ENCODE measurements at places on chromosomes 4 and X. TPM values are rescaled to one million over a fixed set of nuclear protein-coding genes. Genes with fewer than 3 reads are reported as not detected.

DNA sequence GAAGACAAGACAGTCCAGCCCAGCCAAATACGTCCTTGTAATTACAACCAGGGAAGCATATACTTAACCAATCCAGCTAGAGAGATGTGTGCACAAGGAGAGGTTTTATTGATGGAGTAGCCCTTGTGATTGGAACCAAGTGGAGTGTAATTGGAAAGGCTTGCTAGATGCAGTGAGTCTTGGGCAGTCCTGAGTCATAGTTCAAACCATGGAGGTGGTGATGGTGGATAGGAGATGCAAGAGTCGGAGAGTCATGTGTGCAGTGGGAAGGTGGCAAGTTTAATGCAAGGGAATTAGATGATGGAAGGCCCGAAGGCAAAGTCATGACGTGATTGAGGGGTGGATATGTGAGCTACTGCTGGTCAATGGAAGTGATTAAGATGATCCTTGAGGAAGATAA is 63.7 kb downstream of the PHEX start:
- ATAC-seq: no peak

GRCh38 chr4:99483636-99484035 is 27.2 kb upstream of the C4orf17 start:
- ATAC-seq: no peak

DNA sequence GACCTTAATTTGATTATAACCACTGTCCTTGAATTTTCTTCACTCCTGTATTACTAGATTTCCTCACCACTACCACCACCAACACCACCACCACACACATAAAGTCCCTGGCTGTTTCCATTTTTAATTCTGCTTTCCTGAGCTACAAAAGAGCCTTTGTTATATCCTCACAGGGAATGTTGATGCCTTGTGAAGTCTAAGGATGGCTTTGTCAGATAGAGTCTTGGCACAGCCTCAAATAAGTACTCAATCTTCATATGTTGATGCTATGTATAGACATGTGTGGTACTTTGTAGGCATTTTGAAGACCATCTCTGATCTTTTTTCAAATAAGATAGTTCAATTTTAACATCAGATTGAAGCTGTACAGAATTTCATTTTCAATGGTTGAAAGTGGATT is 1016.7 kb upstream of the LCORL start:
- no peak for ATAC-seq

GRCh38 chr4:93802045-93802444 is 26.5 kb upstream of the ATOH1 start:
- no peak for ATAC-seq

DNA sequence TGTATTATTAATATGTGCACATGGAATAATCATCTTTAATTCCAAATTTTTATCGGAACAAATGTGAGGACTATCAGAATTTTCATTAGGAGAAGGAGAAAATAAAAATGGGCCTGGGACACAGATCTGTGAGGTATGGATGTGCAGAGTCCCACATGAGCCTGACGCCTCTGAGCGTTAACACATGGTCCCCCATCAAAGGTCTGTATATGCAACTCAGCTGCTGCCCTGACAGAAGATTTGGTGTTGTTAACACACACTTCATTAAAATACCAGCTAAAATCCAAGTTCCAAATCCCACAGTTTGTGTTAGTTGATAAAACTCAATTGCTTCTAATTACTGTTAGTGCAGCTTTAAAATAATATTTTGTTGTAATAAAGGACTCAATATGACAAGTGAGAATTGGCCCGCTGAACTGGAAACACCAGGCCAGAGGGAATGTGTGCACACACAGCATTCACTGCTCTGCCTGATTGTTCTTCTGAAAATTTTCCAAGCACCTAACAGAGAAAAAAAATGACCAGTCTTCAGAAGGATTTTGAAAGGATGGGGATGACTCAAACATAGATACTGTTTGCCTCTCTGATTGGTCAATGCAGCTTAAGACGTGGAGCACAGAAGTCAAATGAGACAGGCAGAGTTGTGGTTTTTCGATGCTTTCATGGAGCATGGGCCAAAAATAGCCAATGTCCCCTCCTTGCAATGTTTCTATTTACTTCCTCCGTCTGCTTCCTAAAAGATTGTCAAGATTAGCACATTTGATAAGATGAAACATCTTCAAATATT is 266.6 kb downstream of the NKX6-1 start:
- ATAC-seq: no peak

GRCh38 chr4:41819621-41820020 is 71.1 kb upstream of the PHOX2B start:
- no peak for ATAC-seq

DNA sequence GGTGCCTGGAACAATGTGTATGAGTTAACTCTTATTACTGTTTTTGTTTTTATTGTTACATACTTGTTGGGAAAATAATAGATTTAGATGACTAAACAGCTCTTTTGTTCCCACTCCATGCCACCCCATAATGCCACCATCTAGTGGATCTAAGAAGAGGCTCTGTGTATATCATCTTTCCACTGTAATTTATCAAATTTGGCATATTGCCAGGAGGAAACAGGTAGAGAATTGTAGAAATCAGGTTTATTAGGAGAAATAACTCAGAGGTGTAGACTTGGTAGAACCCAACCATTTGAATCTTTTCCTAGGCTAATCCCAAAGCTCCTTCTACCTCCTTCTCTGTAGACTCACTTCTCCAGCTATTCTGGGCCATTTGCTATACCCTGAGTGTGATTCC is 150.6 kb downstream of the GATB start:
- no peak for ATAC-seq

GRCh38 chrX:18792828-18793227 is 85.4 kb downstream of the PPEF1 start:
- ATAC-seq: no peak

DNA sequence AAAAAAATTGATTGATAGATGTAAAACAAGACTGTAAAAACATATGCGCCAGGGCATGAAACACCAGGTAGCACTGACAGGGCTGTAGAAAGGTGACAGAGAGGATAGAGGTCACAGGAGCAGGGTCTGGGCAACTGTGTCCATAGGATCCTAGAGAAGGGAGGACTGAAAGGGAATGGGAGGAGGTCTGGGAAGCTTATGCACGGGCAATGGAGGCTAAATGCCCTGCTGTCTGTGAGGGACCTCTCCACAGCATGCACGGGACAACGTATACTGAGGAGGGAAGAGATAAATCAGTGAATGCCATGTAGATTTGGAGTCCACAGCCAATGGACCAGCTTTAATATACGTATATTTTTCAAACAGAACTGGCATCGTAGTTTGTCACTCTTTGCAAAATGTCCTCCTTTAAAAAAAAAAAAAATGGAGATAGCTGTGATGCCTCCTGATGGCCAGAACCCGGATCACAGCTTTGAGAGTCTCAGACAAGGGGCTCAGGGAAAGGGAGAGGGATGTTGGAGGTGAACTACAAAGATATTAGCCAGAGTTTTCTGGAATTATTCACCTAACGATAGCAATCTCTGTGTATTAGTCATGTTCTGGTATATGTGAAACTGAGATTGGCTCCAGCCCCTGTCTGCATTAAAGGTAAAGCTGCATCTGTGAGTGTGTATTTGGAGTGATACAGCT is 16.0 kb downstream of the RAB40A start:
- ATAC-seq: no peak

GRCh38 chr4:54400802-54401201 is 171.7 kb downstream of the PDGFRA start:
- peak; percentile 43 for ATAC-seq

DNA sequence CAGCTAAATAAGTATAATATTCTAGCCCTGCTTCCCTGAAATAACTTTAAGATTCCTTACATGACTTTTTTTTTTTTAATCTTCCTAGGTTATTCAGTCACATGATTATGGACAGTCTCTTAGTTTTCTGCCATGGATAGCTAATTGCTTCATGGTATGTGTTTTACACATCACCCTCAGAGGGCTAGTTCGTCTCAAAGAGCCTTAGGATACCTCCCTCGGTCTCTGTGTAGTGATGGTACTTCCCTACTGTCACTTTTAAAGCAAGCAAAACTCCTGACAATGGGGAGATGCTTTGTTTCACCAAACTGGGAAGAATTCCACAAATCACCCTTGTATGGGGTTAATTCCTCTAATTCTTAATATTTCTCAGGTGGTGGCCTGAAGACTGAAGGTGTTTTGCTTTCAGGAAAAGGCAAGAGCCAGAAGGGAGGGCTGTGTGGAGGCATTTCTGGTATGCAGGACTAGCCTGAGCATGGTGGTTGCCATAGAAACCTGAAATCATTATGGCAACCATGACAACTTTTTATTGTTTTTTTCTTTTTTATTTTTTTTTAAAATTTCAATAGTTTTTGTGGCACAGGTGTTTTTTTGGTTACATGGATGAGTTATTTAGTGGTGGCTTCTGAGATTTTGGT is 70.4 kb downstream of the BEX3 start:
- no peak for ATAC-seq

DNA sequence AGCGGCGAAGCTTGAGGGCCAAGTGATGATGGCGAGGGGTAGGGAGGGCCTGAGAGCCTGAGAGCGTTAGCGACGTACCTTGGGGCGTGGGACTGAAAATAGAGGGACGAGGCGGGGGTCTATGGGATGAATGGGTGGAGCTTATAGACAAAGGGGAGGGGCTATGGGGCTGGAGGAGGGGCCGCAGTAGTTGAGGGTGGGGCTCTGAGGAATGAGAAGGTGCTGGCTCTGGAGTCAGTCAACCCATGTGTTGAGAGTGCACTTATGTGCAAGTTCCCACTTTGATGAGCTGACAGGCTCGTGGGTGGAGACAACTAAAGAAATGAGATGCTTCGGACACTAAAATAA is 488 bp downstream of the TBC1D25 start:
- peak; percentile 66 for ATAC-seq

DNA sequence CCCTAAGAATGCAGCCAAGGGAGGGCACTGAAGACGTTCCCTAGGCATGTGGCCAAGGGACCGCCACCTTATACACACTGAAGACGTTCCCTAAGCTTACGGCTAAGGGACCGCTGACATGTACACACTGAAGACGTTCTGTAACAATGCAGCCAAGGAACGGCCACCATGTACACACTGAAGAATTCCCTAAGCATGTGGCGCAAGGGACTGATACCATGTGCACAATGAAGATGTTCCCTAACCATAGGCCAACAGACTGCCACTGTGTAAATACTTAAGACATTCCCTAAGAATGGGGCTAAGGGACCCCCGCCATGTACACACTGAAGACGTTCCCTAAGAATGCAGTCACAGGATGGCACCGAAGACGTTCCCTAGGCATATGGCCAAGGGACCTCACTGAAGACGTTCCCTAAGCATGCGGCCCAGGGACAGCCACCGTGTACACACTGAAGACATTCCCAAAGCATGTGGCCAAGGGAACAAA is 36.1 kb downstream of the DHRSX start:
- no peak for ATAC-seq

- no peak for ATAC-seq
Measured at GRCh38 chr4:148800940-148801339, 358.7 kb upstream of the NR3C2 start.

DNA sequence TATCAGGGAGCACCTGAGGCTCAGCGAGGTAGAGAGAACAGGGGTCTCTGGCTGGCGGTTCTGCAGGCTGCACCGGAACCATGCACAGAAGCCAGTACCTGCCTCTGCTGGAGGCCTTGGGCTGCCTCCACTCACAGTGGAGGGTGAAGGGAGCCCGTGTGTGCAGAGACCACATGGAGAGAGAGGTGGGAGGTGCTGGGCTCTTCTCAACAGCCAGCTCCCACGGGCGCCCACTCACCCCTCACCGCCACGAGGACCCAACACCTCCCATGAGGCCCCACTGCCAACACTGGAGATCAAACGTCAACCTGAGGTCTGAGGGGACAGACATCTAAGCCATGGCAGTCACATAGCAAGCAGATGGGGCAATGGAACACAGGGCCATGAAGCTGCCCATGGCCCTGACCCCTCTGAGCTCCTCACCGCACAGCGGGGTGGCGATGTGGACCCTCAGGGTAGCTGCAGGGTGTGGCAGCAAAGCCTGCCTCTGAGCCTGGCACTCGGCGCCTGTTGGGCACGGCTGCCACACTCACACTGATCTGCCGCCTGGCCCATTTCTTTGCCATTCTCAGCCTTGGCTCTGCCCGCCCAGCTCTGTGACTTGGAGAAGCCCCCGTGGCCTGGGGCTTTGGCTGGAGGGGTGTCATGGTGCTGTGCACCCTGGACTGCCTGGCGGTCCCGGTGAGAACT is 44.8 kb downstream of the ADRA2C start:
- ATAC-seq: no peak

DNA sequence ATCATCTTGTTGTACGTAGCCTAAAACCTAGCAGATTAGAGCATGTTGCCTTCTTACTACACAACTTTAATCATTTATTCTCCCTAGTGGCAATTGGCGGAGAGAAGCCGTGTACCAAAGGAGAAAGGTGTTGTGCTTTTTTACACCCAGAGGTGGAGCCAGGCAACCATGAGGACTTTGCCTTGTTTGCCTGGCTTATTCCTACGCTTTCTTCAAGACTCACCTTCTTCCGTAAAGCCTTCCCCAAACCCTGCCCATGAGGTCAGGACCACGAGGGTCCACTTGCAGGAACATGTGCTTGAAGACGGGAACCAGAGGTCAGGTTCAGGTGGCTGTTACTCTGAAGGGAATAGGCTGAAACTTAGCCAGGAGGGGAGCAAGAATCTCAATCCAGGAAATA is 290.5 kb downstream of the RAB28 start:
- ATAC-seq: no peak

INTS6L gene
- 5.3 TPM for total RNA-seq

IL21 gene
- not detected for total RNA-seq

PABPC5 gene
- total RNA-seq: not detected

GLRB gene
- not detected for total RNA-seq

LAGE3 gene
- 15.1 TPM for total RNA-seq

CFAP47 gene
- not detected for total RNA-seq

MAGEE1 gene
- 0.84 TPM for total RNA-seq

CCDC149 gene
- 2.7 TPM for total RNA-seq

HAND2 gene
- 0.08 TPM for total RNA-seq

CACNA1F gene
- 0.28 TPM for total RNA-seq
